ENCODE measurements at places on chromosomes 7 and 10. TPM values are rescaled to one million over a fixed set of nuclear protein-coding genes. Genes with fewer than 3 reads are reported as not detected.

Gene TCERG1L
- total RNA-seq: not detected

Gene SUN3
- total RNA-seq: not detected

DNA sequence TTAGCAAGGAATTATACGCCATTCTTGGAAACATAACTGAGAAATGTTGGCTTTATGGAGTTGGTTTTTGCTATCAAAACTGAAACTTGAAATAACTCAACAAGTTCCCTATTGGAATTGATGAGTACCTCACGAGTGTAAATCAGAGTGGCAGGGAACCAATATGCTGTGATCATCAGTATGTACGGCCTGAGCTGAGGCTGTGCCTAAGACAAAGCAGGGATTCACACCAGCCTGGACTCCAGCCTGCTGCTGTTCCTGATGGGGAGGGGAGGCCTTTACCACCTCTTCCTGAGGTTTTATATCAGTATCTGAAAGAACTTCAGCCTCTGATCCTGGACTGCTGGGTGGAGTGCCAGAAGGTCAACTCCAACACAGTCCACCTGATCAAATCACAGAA lies 52.7 kb downstream of the CRTAC1 start:
- no peaks in the 10 kb centered on the region for H3K36me3 ChIP-seq
- no peak overlapping the region for H3K4me3 ChIP-seq
- H3K27me3 ChIP-seq: no peaks in the 10 kb centered on the region

DNA sequence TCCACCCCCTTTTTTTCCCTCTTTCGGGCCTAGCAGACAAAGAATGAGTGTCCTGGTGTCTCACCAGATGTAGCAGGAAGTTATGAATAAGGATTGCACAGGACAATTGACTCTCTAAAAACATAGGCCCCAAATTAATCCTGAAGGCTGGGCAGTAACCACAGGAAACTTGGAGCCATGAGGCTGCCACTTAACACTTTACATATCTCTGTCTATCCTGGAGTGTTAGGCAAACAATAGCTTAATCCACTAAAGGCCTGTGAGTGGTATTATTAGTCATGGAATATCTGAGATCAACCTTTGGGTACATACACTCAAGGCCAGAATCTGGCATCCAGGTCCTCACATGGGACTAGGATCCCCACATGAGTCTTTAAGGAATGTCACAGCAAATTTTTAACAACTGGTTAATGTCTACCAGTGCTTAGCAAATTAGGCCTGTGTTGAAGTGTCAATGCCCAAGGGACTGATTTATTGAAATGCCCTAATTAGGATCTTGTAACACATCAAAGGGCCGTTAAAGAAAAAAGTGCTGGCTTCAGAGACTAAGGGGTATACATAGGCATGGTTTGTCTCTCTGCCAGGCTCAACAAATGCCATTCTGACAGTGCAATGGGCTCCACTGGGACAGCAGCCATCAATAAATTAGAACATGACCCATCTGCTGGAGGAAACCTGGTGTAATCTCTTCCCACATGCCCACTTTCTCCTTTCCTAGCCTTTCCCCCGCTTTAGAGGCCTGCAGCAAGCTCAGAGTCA lies 196.7 kb upstream of the TBX20 start:
- H3K36me3 ChIP-seq: no peaks in the 10 kb centered on the region
- H3K27me3 ChIP-seq: 0 out of 2 replicates have a peak, but pooled peaks cover 3% of the 10 kb centered on the region
- peaks cover 5% of the 10 kb centered on the region for H3K4me1 ChIP-seq

GRCh38 chr7:74320645-74321221 lies 31.5 kb downstream of the CLIP2 start:
- no peak for DNase-seq
- no peaks in the 10 kb centered on the region for H3K36me3 ChIP-seq
- no peaks in the 10 kb centered on the region for H3K4me1 ChIP-seq
- H3K4me3 ChIP-seq: no peak overlapping the region
- H3K27me3 ChIP-seq: no peaks in the 10 kb centered on the region

GRCh38 chr7:26321435-26321834 lies 29.8 kb downstream of the SNX10 start:
- H3K4me3 ChIP-seq: no peak overlapping the region
- no peaks in the 10 kb centered on the region for H3K36me3 ChIP-seq
- H3K27ac ChIP-seq: no peak overlapping the region
- peaks cover 8% of the 10 kb centered on the region for H3K4me1 ChIP-seq
- no peaks in the 10 kb centered on the region for H3K27me3 ChIP-seq
- DNase-seq: no peak

DNA sequence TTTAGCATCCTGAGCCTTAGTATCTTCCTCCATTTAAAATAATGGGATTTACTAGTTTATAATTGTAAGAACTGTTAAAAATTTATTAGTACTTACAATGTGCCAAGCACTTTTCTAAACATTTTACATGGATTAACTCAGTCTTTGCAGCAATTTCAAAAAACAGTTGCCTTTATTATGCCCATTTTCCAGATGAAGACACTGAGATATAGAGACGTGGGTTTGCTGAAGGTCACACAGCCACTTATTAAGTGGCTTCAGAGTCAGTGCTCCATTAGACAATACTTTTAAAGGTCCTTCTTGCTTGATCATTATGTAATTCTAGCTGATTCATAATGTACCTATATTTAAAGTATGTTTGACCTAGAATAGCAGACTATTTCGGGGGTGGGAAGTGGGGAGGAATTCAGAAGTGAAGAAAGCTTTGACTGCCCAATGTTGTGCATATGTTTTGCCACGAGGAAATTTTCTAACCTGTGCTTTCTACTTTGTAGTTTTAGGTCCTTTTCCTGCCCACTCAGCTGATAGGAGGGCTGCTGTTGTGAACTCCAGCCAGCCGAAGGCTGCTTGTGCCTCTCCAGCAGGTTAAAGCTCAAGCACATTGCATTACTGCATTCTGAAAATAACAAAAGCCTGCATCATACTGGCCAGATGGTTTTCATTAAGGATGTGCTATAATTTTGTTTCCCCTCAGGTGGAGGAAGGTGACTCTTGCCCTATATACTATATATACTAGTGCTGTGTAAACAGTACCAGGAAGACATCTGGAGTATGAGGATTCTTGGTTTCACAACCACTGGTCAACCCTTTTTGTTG lies 4.3 kb downstream of the PLEKHA8 start:
- H3K27ac ChIP-seq: peak overlapping the region; percentile 4
- H3K4me3 ChIP-seq: no peak overlapping the region
- DNase-seq: peak; percentile 49
- peaks cover 37% of the 10 kb centered on the region for H3K4me1 ChIP-seq

- no peaks in the 10 kb centered on the region for H3K27me3 ChIP-seq
- no peak overlapping the region for H3K4me3 ChIP-seq
- H3K27ac ChIP-seq: peak overlapping the region; percentile 71
- H3K4me1 ChIP-seq: peaks cover 39% of the 10 kb centered on the region
Measured at GRCh38 chr7:77917500-77918262, 119.1 kb downstream of the PHTF2 start.

- no peak for DNase-seq
- peaks cover 5% of the 10 kb centered on the region for H3K4me1 ChIP-seq
- no peaks in the 10 kb centered on the region for H3K36me3 ChIP-seq
Measured at GRCh38 chr7:69908454-69908853, 310.2 kb downstream of the AUTS2 start.

GRCh38 chr10:43263551-43264343 lies 3.1 kb downstream of the RASGEF1A start:
- H3K4me1 ChIP-seq: peaks cover 5% of the 10 kb centered on the region
- no peak overlapping the region for H3K4me3 ChIP-seq
- peak; percentile 43 for DNase-seq
- no peaks in the 10 kb centered on the region for H3K36me3 ChIP-seq

DNA sequence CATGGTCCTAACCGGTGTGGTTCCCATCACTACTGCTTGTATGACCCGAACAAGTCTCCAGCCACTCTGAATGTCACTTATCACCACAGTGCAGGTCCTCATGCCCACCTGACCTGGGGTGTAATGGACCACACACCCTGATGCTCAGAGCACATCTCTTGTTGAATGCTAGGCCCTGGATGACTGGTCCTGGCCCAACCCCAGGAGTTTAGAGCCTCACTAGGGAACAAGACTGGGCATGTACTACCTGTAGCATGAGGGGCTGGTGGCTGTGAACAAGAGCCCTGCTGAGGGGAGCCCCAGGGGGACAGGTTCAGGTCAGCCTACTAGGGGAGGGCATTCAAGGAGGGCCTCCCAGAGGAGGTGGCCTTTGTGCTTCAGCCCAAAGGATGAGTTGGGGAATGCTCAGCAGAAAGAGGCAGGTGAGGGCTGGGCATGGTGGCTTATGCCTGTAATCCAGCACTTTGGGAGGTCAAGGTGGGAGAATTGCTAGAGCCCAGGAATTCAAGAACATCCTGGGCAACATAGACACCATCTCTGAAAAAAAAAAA lies 31.2 kb downstream of the ZMIZ1 start:
- H3K27me3 ChIP-seq: no peaks in the 10 kb centered on the region
- no peak overlapping the region for H3K27ac ChIP-seq
- no peak overlapping the region for H3K4me3 ChIP-seq
- no peaks in the 10 kb centered on the region for H3K36me3 ChIP-seq

DNA sequence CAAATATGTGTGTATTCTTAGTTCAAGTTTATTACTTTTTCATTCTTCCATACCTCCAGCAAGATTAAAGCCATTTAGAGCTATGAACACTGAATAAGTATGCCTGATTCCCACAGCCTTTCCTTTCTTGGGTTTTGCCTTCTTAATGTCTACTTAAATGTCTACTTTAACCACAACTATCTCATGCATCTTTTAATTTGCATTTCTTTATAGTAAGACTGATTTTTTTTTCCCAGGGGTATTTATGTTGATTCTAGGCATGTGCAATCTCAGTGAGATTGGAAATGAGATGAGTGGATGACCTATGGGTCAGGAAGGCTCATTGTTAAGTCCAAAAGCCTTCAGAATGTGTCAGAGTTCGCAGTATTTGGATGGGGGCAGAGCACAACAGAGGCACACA lies 3.6 kb downstream of the PCBD1 start:
- no peaks in the 10 kb centered on the region for H3K27me3 ChIP-seq
- no peak for DNase-seq
- no peak overlapping the region for H3K4me3 ChIP-seq
- H3K36me3 ChIP-seq: peaks cover 3% of the 10 kb centered on the region

DNA sequence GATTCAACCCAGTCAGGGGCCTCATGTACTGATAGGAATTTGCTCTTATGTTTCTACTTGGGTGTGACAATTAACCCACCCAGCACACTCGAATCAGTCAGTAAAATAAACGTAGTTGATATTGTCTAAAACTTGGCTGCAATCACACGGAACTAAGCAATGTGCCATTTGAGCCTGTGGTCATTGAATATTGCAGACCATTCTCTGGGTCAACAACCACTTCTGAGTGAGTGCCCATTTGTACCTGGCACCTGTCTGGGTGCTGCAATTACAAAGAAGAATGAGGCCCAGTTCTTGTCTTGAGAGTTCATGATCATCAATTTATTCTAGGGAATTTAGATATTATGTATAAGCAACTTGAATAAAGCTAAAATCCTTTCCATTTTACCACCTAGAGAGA lies 29.8 kb downstream of the NPY start:
- no peaks in the 10 kb centered on the region for H3K36me3 ChIP-seq
- no peaks in the 10 kb centered on the region for H3K4me1 ChIP-seq
- no peaks in the 10 kb centered on the region for H3K27me3 ChIP-seq
- no peak overlapping the region for H3K4me3 ChIP-seq
- no peak for DNase-seq

Measured in Karpas-422 (cell line).